ENCODE measurements at places on chromosomes 11 and 22.

DNA sequence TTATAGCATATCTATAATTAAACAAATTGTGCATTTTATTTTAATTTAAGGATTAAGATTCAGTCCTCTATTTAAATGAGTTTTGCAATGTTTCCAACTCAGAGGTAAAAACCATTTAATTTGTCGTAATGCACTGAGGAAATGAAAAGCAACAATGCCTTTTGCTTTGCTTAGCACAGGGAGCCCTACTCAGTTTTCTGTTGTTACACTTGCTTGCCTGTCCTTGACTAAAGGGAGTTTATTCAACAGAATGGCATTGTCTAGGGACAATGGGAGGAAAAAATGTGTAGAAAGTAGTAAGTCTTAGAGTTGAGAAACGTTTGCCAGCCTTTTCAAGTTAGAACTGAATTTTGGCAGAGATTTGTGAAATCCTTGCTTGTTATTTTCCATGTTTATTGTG is 734.2 kb upstream of the ANO3 start:
- no peak for DNase-seq

- no peak for DNase-seq
These were observed 11.3 kb upstream of the NFAM1 start for GRCh38 chr22:42443240-42444076.

GRCh38 chr11:15141381-15141780 is 26.7 kb downstream of the INSC start:
- DNase-seq = no peak

DNA sequence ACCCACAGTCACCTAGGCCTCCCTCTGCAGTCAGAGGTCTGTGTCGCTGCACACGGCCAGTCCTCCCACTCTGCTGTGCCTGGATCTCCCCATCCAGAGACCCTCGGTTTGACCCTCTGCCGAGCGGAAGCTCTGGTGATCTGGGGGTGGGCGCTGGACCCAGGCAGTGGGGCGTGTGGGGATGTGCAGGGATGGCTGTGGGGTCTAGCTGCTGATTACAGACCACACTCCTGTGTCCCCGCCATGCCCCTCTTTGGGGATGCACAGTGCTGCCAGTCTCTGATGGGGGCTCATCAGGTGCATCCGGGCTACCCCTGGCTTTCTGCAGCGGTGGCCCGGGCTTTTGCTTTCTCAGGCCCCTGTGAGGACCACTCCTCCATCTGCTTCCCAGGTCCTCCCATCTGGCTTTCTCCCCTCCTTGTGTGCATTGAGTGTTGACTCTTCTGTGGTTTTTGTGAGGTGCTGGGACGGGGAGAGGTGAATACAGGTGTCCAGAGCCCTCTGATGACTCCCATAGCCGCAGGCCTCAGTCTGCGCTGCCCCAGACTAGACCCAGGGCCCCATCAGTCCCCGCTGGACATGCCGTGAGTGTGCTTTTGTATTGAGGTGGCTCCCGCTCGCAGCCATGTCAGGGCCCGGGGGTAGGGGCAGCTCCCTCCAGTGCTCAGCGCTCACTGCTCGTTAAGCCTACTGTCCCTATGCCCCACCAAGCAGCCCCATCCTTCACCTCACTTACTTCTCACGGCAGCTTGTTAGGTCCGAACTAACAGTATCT is 251.6 kb downstream of the TBC1D22A start:
- no peak for DNase-seq

DNA sequence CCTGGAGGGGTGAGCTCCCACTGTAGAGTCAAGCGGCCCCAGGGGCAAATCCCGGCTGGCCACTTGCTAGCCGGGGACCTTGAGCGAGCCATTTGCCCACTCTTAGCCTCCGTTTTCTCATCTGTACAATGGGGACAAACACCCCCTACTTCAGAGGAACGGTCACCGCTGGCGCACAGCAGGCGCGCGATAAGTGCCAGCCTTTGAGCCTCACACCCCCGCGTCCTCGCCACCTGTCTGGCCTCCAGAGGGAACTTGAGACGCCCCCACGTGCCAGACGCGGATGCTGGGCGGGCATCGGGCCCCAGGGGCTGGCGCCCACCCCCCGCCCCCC is 72.6 kb upstream of the TCF20 start:
- no peak for DNase-seq

GRCh38 chr11:126817096-126817495 is 183.5 kb downstream of the KIRREL3 start:
- no peak for DNase-seq

- no peak for DNase-seq
These were observed 40.0 kb downstream of the RNF141 start for GRCh38 chr11:10500757-10501684.

DNA sequence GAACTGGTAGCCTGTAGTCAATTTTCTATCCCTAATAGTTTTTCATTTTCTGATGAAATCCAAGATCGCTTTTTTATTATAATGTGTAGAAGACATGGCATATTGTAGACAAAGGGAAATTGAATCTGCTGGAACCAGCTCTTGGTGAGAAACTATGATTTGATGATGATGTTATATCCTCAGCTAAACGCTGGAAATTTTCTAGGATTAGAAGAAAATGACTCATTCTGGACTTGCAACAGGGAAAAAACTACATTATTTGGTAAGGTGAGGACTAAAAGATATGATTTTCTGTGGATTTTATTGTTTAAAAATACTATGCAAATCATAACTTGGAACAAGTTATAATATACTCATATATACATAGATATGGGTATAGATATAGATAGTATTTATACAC is 14.1 kb upstream of the PGM2L1 start:
- no peak for DNase-seq

- no peak for DNase-seq
These were observed 43.6 kb downstream of the OR2AG2 start for GRCh38 chr11:6727971-6728760.

DNA sequence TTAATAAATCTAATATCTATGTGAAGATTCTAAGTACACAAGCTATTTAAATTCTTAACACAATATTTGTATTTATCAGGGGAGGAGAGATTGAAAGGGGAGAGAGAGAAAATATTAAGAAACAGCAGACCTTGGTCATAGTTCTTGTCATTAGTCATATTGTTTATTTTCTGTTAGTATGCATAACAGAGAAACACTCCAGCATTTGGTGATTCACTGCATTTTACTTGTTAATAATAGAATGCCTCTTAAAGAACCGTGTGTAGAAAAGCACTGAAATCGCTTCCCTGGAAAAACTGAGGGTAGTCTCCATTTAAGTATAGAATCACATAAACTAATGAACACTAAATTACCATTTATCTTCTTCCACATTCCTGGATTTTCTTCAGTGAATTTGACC is 122.7 kb upstream of the TRPC6 start:
- no peak for DNase-seq

GRCh38 chr22:50167689-50168489 is 2.6 kb upstream of the PANX2 start:
- no peak for DNase-seq

DNA sequence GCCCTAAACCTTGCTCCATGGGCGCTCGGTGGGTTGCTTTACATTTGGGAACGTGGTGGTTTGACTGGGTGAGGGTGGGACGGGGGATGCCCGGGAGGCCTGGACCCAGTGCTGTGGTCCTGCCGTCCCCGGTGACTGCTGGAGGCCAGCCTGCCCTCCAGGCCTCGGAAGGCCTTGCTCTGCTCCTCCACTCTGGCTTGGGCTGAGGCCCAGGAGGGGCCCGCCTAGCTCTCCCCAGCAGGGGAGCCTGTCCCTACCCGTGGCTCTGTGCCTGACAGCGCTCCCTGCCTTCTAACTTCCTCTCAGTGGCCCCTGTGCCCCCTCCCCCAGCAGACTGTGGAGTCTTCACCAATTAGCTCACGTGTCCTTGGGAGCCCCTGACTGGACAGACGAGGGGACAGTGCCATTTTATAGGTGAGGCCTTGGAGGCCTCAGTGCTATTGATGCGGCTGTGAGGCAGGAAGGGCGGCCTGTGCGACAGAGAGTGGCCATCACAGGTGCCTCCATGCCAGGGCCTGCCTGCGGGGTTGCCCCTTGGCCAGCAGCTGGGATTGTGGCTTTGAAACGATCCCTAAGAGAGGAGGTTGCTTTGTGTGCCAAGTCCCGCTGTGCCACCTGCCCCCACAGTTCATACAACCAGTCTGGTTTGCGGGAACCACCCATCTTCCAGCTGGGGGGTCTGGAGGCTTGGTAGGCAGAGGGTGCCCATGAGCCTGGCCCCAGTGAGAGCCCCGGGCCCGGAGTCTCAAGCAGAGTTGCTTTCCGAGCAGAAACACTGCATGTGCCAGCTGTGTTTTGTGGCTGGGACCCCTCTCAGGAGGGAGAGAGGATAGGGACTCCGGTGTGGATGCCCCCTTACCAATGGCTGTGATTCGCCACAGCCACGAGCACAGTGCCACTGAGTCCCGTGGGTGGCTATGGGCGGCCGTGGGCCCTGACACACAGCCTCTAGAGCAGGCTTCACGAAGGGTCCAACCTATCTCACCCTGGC is 17.7 kb downstream of the TPCN2 start:
- DNase-seq = no peak

DNA sequence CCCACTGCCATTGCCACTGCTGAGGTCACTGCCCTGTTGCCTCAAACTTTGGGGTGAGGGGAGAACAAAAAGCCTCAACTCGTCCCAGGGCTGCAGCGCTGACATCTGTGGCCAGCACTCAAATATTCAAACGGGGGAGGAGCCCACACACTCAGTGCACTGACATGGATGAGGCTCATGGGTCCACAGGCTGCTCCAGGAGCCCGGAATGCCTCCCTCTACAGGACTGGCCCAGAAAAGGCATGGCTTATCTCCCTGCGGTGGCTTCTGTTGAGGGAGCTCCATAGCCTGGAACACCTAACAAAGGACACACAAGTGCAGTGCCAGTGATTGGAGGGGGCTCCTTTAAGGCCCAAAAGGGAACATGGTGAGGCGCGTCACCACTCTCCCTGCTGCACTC is 341.1 kb upstream of the LUZP2 start:
- no peak for DNase-seq

DNA sequence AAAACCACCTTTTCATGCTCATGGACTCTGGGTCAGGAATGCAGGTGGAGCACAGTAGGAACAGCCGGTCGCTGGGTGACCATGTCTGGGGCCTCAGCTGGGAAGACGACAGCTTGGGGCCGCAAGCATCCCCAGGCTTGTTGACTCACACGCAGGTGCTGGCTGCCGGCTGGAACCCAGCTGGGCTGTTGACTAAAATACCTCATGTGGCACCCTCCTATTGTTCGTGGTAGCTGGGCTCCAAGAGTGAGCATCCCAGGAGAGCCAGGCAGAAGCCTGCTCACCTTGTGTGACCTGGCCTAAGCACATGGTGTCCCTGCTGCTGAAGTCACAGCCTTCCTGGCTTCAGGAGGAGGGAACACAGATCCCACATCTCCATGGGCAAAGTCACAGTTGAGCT is 9.4 kb downstream of the DPP3 start:
- DNase-seq = no peak

DNA sequence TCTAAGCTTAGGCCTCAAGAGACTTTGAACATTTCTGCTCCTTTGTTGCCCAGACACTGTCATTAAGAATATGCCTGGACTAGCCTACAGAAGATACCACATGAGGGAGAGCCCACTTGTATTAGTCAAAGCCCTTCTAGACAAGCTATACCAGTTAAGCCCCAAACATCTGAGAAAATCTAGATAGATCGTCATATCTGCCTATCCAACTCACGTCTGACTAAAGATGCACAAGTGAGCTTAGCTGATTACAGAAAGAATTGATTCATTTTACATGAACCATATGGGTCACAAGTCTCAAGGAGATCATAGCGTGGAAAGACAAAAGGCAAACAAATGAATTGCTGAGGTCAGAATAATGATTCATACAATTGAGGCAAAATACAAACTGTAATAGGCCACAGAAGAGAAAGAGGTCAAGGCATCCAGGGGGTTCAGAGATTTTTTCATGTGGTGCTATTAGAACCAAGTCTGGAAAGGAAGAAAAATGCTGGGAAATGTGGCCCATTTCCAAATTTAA is 1155.5 kb upstream of the TENM4 start:
- DNase-seq = no peak

DNA sequence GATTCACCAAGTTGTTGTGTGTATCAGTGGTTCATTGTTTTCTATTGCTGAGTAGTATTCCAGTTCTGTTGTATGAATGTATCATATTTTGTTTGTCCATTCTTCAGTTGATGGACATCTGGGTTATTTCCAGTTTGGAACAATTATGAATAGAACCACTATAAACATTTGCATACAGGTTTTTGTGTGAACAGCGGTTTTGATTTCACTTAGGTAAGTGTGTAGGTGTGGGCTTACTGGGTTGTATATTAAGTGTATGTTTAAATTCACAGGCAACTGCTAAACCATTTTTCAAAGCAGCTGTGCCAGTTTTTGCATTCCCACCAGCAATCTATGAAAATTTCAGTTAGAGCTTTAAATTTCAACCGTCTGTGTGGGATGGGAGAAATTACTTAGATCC is 217.8 kb downstream of the NELL1 start:
- DNase-seq = no peak

- no peak for DNase-seq
These were observed 35.0 kb downstream of the HIRA start for GRCh38 chr22:19396561-19396933.

DNA sequence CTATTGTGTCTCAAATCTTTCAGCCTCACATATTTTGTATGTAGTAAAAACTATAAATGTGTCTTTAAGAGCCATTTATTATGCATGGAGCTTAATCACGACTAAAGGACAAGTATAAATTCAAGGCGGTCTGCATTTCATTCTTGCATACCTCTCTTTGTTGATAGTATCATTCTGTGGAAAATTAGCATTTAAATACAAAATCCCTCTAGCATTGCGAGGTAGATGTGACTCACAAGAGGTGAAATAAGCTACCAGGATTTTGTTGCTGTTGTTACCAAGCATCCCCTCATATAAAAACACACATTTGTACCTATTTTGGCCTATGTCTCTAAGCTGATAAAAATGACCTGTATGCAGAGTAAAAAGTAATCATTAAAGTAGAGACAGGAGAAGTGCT is 537.4 kb upstream of the LUZP2 start:
- no peak for DNase-seq

GRCh38 chr11:83019888-83020579 is 51.7 kb downstream of the RAB30 start:
- no peak for DNase-seq

GRCh38 chr11:1691026-1691877 is 5.7 kb upstream of the KRTAP5-6 start:
- no peak for DNase-seq

GRCh38 chr11:61020551-61021235 is 49.2 kb downstream of the CD6 start:
- DNase-seq = no peak

- no peak for DNase-seq
These were observed 31.1 kb downstream of the MRGPRX4 start for GRCh38 chr11:18203723-18204122.

DNA sequence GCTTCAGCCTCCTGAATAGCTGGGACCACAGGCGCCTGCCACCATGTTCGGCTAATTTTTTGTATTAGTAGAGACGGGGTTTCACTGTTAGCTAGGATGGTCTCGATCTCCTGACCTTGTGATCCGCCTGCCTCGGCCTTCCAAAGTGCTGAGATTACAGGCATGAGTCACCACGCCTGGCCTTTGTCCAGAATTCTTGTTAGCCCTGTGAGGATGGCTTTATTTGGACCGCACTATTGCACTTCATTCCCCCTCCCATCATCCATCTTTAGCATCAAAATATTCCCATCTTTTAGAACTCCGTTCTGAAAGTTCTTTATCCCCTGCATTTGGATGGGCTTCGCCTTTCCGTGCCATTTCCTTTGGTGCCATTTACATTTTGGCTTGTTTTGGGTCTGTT is 2.6 kb downstream of the SAMM50 start:
- no peak for DNase-seq

GRCh38 chr11:102384419-102385079 is 37.5 kb downstream of the BIRC2 start:
- no peak for DNase-seq

- DNase-seq = no peak
These were observed 96.9 kb downstream of the MTMR3 start for GRCh38 chr22:29979777-29980321.

All from brain pericyte (primary cell).